ENCODE measurements at places on chromosomes 1 and 21.

DNA sequence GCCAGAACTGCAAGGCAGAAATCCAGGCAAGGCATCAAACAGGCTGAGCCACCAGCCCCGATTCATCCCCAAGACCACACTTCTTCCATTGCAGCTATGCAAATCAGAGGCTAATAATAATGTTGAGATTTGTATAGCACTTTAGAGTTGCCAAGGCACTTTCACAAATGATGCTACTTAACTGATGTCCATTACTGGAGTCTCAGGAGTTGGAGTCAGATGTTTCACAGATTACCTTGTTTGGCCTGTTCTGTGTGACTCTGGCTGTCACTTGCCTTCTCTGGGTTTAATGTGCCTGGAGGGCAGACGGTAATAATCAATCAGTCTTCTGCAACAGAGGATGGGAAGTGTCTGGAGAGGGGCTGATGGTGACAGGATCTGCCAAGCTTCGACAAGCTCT lies 40.8 kb upstream of the MPZL1 start:
- no peak for DNase-seq

GRCh38 chr1:206787891-206788290 lies 15.6 kb upstream of the IL10 start:
- no peak for DNase-seq

- no peak for DNase-seq
Observed at GRCh38 chr21:43957611-43958362, 54.3 kb upstream of the TRAPPC10 start.

- no peak for DNase-seq
Observed at GRCh38 chr1:18104546-18105100, 3.0 kb upstream of the IGSF21 start.

DNA sequence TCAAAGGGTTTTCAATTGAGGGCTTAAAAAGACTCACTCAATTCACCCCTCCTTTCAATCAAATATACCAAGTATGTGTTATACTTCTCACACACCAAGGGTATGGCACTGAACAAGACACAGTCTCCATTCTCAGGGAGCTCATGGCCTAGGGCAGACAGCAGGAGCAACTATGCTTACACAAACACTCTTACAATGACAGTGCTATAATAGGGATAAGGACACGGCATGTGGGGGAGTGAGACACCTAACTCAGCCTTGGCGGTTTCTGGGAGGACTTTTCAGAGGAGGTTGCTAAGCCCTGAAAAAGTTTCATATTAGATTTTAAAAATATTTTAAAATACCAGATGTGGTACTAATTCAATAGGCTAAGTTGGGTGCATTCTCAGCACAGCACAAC lies 22.7 kb upstream of the SYT6 start:
- no peak for DNase-seq

DNA sequence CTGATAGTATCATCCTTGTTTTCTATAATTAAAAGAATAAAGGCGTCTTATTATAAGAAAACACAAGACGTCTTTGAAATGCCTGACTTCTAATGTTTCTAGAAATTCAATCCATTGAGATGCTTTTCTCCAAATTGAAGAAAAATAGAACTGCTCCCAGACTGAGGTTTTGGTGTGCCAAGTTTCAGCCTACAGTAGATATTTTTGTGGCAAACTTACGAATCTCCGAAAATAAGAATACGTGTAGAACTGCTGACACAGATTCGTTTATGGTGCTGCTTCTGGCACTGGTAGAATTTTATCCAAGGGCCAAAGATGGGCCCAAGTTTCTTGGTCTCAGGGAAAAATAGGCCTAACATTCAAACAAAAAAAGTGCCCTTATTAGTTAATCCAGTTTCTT lies 554.5 kb upstream of the NR5A2 start:
- DNase-seq = no peak

- no peak for DNase-seq
Observed at GRCh38 chr1:206672844-206673758, 11.6 kb upstream of the MAPKAPK2 start.

DNA sequence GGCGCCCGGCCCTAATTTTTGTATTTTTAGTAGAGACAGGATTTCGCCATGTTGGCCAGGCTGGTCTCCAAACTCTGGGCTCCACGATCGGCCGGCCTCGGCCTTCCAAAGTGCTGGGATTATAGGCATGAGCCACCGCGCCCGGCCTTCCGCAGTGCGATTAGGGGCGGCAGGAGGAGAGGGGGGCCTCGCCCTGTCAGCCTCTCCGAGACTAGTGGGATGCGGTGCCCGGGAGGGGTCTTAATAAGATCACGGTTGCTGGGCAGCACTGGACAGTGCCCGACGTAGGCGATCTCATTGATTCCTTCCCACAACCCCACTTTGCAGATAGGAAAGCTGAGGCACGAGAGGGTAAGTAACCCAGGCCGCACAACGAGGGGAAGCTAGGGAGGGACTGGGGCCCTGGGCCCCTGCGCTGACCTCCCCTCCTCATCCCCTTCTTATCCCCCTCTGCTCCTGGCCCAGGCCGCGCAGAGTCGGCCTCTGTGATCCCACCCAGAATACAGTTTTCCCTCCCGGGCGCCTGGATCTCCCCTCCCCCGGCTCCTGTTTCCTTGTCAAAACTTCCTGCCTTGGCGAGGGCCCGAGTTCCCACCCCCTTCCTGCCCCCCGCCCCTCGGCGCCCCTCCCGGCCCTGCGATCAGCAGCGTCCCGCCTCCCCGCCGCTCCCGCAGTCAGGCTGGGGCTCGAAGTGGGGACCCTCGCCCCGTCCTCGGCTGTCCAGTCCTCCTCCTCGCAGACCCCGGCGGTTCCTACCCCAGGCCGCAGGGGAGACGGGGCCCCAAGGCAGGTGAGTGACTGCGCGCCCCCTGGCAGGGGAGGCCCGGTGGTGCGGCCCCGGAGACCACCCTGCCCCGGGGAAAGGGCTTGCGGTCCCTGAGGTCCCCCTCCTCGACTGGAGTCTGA lies at the start of gene PEAR1:
PEAR1 (plus strand) TSS at position 671 of the 906 bp plus-strand sequence. CDS start 10,209 bp downstream, outside the sequence.
- no peak for DNase-seq

DNA sequence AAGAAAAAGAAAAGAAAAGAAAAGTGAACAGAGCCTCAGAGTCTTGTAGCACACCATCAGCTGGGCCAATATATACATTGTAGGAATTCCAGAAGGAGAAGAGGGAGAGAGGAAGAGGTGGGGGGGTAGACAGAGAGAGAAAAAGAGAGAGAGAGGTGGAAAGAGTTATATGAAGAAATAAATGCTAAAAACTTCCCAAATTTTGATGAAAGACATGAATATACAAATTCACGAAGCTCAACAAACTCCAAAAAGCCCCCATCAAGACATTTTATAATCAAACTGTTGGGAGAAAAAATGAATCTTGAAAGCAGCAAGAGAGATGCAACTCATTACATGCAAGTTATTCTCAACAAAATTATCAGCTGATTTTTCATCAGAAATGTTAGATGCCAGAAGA lies 41.5 kb upstream of the TSHB start:
- DNase-seq = no peak

GRCh38 chr1:247378334-247379073 lies 37.5 kb upstream of the NLRP3 start:
- DNase-seq = no peak

DNA sequence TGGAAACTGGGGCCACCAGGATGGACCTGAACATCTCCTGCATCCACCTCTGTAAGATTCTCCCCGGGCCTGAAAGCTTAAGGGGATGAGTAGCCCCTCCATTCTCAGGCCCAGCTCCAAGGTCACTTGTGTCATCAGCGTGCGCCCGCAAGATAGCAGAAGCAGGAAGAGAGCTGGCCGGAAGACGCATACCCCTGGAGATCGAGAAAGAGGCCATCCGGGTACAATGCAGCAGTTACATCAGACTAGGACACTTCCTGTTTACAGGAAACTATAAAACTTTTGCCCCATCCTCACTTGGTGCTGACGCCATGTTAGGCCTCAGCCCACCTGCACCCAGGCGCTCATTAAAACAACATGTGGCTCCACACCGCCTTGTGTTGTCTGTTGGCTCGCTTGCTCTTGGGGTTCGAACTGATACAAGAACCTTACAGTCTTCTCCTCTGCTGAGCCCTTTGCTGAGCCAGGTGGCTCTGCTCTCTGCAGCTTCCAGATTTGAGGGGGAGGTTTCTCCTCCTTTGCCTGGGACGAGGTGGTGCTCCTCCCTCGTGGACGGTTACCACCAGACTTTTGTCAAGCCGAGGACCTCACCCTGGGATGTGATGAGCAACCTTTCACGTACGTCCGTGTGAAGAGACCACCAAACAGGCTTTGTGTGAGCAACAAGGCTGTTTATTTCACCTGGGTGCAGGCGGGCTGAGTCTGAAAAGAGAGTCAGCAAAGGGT lies 277.5 kb upstream of the C1orf174 start:
- no peak for DNase-seq

DNA sequence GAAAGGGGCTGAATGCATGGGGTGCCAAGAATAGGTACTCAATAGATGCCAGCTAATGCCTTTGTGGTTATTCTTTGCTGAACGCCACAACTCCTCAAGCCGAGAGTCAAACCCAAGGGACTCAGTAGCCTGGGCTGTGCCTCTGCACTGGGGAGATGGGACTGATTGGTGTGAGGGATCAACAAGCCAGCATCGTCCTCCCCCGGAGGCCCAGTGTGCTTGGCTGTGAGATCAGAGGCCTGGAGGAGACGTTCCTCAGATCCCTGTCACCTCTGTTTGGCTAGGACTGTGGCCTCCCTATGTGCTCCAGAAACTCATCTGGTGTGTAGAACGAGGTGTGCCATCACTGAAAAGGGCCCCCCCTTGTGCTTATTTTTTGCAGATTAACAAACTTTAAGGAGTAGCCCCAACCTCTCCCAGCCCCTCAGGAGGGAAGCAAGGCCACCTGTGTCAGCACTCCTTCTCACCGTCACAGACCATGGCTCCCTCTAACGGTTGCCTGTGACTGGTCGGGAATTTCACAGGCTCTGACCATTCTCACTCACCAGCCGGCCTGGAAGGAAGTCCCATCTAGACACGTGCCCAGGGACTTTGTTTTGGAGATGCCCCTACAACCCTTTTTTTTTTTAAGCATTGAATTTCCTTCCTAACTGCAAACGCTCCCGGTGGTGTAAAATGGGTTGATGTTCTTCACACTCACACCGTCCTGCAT lies 194.0 kb upstream of the VAMP3 start:
- no peak for DNase-seq

GRCh38 chr1:206961668-206962067 lies 8.6 kb downstream of the FCAMR start:
- no peak for DNase-seq

Measured in HAP-1 (cell line).